Fibroblast of skin of back (primary cell): ENCODE measurements at places on chromosomes 4 and X.

- peak; percentile 94 for DNase-seq
These were observed 90.7 kb downstream of the CDS1 start for GRCh38 chr4:84673475-84674240.

DNA sequence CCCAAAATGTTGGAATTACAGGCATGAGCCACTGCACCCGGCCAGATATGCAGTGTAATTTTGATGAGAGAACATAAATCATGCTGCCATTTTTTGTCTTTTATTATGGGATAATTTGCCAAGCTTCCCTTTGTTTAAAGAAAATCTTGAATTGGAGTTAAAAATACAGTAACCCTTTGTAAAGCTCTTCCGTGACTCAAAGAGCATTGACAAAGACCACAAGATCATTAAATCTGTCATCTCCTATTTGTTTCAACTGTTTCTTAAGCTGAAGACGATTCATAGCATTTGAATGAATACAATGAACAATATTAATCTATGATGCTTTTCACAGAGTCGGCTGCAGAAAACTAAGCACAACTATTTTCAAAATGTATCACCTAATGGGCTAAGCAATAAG lies 132.6 kb downstream of the ANAPC4 start:
- no peak for DNase-seq

GRCh38 chr4:118729287-118730286 lies 44.4 kb downstream of the METTL14 start:
- peak; percentile 92 for DNase-seq

- peak; percentile 97 for DNase-seq
These were observed at the start of gene PPP2R3B for GRCh38 chrX:386768-387575. Gene PPP2R3B (minus strand): TSS chrX:386907. CDS start chrX:386691, 216 bp downstream.

DNA sequence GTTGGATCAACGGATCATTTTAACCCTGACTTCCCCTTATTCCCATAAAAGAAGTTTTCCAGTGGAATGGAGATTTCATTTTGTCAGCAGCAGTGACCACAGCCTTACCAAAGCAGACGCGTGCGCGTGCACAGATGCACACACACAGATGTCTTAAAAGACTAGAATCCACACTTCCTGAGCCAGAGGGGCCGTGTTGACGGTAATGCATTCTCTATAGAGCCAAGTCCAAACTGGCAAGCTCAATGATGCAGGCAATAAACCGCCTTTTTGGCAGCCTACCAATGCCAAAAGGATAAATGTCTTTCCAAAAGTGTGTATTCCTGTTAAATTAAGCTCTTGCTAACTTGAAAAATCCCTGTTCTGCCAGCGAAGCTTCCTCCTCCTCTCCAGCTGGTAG lies 18.8 kb upstream of the CLDN34 start:
- peak; percentile 15 for DNase-seq

DNA sequence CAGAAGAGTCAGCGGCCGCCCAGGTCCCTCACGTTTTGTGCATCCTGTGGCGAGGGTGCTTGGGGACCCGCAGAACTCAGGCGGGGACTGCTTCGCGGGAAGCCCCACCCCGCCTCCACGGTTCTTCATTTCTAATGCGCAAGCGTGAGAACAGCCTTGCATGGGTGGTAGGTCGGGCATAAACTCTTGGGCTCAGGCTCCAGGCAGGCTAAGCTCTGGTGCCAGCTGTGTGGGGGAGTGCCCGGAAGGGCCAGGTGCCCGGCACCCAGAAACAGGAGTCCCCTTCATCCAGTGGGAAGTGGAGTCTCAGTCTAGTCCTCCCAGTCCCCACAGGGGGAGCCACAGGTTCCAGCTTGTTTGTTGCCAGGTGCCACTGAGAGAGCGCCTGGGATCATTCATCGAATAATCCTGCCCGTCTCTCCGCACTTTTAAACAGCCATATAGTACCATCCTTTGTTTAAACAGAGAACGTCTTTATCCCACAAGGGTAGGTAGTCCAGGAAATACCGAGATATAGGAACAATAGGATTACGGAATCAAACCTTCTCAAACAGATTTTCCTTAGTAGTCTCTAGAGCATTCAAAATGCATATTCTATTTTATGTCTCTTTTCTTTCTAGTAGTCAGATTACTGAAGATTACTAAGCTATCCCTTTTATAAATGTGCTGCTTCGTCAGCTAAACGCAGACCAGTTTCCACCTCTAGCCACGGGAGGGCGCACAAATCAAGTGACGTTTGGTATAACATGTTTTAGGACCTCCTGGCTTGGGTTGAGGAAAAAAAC lies 12.7 kb upstream of the RBBP7 start:
- DNase-seq, result peak; percentile 65

DNA sequence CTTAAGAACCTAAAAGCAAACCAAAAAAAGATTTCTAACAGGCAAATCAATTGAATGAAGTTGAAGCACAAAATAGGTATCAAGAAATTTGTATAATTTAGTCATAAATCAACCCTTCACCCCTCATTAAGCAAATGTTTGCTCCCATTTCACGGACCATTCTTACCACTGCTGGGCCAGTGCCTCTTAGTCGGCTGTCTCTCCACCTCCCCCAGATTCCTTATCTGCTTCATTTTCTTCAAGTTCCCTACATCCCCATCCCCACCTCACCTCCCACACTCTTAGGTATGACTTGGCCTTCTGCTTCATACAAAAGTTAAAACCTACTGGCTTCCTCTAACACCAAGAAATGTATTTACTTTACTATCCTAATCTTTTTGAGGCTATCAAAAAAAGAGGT lies 11.8 kb downstream of the AASDH start:
- no peak for DNase-seq

DNA sequence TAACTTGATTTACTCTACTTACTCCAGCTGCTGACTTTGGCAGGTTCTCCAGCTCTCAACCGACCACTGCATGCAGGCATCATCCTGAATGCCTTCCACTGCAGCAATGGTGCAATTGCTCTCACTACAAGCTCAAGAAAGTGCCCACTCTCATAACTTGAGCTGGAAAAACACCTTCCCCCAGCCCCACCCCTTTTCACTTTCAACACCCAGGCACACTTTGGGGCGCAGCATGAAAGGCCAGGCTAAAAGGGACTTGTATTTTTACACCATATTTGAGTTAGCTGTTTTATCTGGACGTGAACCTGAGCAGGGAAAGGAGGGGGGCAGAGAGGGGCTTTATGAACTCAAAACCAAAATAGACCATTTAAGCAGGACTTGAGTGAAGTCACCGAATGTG lies 274.5 kb downstream of the RAB28 start:
- DNase-seq, result no peak

GRCh38 chrX:132694382-132694781 lies 205.5 kb upstream of the MBNL3 start:
- DNase-seq, result no peak

DNA sequence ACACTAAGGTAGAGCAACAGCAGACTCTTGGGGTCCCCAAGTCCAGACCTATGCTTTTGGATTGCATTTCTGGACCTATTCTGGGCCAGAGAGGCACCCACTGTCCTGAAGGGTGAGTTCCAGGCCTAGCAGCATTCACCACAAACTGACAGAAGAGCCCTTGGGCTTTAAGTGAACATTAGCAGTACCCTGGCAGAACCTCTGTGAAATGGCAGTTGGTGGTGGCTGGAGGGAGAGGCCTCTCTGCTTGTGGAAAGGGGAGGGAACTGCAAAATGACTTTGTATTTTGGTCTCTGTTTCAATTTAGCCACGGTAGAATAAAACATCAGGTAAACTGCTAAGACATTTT lies 1211.9 kb downstream of the PCDH18 start:
- DNase-seq, result no peak

GRCh38 chr4:164931551-164932324 lies 45.7 kb downstream of the TRIM61 start:
- peak; percentile 54 for DNase-seq

- no peak for DNase-seq
These were observed 103.7 kb downstream of the PSAPL1 start for GRCh38 chr4:7330811-7331681.

GRCh38 chr4:174761451-174761850 lies 67.6 kb downstream of the GLRA3 start:
- DNase-seq, result no peak

DNA sequence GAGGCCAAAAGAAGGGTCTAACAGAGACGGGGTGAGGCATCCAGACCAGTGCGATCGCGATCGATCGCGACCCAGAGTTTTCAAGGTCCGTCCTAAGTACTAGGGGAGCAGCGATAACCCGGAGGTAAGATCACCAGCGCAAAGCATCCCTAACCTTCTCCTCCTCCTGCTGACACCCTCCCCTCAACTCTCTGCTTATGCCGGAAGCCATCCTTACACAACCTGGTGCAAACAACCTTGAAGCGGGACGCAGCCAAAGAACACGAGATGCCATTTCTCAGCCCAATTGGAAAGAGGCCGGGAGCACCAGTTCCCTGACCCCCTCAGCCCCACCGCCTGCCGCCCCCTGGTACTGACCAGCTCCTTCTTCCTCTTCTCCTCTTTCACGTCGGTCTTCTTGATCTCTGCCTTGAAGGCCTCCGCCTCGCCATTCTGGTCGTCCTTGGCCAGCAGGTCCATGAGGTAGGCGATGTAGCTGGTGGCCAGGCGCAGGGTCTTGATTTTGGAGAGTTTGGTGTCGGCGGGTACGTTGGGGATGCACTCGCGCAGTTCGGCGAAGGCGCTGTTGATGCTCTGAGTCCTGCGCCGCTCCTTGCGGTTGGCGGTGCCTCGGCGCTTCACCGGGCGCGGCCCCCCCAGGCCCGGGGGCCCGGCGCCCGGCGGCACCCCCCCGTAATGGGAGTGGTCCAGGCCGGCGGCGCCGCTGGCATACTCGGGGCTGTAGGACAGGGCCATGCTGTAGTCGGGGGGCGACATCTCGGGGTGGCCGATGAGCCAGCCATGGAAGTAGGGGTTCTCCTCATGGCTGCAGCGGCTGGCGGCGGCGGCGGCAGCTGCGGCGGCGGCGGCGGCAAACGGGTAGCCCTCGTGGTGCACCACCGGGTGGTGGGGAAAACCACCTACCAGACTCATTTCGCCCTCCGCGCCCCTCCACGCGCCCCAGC lies 1.4 kb downstream of the HAND2 start:
- DNase-seq, result no peak

DNA sequence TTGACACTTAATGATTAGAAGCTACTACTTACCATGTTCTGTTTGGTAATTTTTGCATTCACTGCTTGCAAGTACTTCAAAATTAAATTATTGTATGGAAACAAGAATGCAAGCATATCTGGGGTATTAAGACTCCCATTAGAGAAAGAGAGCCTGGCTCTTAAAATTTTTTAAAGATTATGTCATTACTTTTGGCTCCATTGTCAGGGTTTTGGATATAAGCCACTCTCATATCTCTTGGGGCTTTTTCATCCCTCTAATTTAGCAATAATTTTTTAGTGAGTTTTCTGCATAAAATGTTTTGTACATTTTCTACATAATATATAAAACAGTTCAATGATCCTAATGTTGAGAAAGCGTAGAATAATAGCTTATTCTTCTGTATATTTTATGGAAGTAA lies 49.4 kb downstream of the SLC9A6 start:
- peak; percentile 27 for DNase-seq

- DNase-seq, result no peak
These were observed 180.2 kb downstream of the RBM46 start for GRCh38 chr4:154961263-154961662.

DNA sequence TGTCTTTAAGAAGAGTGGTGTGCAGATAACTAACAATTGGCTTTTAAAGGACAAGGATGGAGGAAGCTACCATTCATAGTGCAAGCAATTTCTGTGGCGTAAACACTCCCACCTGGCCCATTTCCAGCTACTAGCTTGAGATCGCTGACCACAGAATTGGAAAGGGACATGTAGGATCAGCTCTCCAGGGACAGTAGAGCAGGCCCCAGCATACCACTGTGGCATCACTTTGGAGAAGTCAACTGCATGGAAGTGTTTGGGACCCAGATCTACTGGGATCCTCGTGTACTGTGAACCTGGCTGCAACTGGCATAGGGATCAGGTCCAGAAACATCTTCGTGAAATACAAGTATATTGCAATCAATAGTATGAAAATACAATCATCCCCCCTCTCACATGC lies 515.0 kb downstream of the INPP4B start:
- DNase-seq, result no peak

GRCh38 chr4:130110189-130110588 lies 1014.2 kb downstream of the C4orf33 start:
- DNase-seq, result no peak

GRCh38 chrX:1239681-1240142 lies 27.3 kb upstream of the CRLF2 start:
- DNase-seq, result no peak

DNA sequence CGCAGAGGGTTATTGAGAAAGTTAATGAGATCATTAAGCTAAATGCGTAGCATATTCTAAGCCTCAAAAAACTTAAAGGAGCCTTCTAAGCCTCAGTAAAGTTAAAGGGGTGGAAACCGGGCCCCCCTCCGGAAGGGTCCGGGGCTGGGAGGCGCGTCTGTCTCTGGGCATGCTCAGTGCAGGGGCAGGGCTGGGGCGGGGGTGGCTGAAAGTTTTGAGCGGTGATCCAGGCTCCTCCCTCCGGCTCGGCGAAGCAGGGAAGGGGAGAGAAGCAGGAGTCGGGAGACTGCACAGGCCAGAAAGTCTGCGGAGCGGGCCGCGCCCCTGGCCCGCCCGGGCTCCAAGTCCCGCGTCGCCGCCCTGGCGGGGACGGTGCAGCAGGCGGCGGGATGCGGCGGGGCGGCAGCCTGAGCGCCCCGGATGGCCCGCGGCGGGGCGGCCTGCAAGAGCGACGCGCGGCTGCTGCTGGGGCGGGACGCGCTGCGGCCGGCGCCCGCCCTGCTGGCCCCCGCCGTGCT lies at the start of gene EVC:
Gene EVC, plus strand, starts transcription at position 241 of the 518 bp plus-strand sequence. Its CDS starts 180 bp downstream, at position 421.
- peak; percentile 88 for DNase-seq

- peak; percentile 96 for DNase-seq
These were observed 6.7 kb downstream of the SLC7A11 start for GRCh38 chr4:138235419-138235952.

DNA sequence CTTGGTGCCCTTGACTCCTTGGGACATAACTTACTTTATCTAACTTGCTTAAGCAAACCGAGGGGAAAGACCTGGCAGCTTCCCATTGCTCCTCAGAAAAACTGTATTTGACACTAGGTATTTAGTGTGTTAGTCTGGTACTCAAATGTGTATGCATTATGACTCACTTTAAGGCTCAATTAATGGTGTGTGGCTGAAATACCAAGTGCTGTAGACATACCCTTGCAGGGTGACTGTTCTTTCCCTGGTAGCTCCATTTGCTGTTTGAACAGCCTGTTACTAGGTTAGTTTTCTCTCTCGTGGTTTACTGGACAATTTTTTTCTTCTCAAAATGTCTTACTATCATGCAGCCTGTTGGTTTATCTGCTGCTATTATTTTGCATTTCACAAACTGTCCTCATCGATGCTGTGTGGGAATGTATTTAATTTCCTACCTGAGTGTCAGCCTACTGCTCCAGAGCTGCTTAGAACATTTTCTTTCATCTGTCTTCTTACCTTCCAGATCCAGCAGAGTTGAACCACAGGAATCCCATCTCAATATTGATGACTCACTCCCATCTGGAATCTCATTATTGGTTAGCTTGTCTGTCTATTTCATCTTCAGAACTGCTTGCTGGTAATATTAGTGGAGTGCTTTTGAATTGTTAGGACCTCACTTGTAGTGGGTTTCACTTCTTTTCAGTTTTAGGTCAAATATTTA lies 158.0 kb upstream of the FAT1 start:
- peak; percentile 78 for DNase-seq

GRCh38 chr4:100081491-100081890 lies 108.8 kb downstream of the DDIT4L start:
- no peak for DNase-seq

- DNase-seq, result peak; percentile 45
These were observed at the start of gene UBL4A for GRCh38 chrX:154486396-154487207. Gene UBL4A (minus strand): TSS chrX:154486615. CDS start chrX:154486584, 31 bp downstream.

- DNase-seq, result no peak
These were observed 51.8 kb upstream of the JADE1 start for GRCh38 chr4:128757712-128758111.

GRCh38 chr4:1493540-1494287 lies 87.5 kb upstream of the NKX1-1 start:
- DNase-seq, result no peak
